NCI-H2227 treated with DMSO at 0.1 percent for 48 hours (cell line): ENCODE measurements at places on chromosomes 6 and 20.

DNA sequence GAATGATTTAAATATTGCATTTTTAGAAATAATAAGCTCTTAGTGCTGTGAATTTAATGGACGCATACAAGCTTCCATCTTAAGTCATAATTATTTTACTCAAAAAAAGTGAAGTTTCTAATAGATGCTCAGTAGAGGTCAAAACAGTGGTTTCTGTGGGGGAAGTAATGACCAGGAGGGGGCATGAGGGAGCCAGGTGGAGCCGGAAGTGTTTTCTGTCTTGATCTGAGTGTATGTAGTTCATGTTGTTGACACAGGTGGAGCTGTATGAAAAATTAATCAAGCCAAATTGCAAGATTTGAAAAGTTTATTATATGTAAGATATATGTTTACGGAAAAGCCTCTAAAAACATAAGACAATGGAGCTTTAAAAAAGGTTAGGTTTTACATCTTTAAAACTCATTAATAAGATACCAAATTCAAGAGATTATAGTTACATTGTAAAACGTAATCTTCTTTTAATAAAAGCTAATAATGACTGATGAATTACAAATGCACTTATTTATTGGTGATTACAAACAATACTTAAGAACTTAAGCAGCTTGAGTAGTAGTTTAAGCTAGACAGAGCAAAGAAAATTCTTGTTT lies 68.0 kb downstream of the PLAGL1 start:
- DNase-seq = peak; percentile 46

DNA sequence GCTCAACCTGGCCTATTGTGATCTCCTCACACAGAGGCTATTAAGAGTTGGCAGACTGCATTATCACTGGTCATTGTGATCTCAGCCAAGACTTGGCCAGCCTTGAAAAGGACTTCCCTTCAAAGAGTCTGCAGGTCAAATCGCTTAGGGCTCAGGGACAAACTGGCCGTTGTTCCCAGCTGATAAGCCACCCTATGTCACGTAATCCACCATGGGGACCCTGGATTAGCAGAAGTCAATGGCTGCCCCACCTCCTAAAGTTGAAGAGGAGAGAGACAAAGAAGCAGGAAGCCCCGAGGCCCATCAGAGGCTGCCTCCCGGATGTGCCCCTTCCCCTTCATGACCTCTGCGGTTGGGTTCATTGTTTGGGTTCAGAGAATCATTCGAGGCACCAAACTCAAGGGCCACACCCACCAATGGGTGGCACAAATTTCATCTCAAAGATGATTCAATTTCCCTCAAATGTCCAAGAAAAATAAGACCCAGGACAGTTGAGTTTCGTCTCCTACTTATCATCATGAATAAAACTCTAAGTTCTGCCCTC lies 56.6 kb downstream of the BPIFB1 start:
- no peak for DNase-seq

DNA sequence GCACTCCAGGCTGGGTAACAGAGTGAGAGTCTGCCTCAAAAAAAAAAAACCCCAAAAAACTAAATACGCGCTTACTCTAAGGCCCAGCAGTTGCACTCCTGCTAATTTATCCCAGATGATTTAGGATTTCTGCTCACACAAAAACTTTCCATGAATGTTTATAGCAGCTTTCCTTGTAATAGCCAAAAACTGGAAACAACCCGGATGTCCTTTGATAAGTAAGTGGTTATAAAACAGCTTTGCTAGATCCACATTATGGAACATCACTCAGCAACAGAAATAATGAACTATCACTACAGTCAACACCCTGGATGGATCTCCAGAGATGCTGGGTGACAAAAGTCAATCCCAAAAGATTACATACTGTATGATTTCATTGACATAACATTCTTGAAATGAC lies 220.4 kb upstream of the JARID2 start:
- DNase-seq = no peak

DNA sequence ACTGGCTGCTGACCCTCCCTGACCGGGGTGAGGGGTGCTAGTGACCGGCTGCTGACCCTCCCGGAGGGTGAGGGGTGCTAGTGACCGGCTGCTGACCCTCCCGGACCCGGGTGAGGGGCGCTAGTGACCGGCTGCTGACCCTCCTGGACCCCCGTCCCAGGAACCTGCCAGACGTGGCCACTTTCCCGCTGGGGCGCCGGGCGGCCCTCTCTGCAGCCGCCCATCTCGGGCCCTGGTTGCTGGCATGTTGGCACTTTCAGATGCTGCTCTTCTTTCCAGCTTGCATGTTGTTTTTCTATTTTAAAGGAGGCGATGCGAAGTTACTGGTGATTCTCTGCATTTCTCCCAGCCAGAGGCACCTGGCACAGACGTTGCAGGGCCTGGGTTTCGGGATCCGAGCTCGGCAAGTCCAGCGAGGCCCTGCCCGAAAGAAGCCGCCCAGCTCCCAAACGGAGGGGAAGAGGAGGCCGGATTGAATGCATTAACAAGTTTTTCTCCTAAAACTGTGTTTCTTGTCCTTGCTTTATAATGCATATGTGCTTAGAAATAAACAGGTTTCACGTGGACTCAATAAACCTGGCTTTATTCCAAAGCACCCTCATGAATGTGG lies 34.4 kb downstream of the FRMD1 start:
- DNase-seq = no peak

DNA sequence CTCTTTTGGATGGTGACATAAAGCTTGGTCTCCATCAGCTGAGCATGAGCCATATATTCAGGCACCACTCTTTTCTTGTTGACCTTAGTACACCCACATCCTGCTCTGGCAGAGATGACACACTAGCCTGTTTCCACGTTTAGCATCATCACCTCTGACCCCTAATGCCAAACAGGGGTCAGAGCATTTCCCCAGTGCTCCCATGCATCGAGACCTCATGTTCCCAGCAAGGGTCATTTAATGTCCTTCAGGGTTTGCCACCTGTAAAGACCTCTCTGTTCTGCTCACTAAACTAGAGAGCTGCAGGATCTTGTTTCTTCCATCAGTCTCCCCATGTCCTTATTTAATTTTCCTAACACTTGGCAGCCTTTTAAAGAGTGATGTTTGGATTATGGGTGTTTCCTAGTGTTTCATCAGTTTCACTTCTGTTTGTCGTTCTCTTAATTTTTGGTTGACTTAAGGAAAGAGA lies 97.5 kb downstream of the AIG1 start:
- no peak for DNase-seq

GRCh38 chr20:33693289-33693688 lies 7.1 kb upstream of the E2F1 start:
- DNase-seq = no peak

- DNase-seq = no peak
These were observed 1.8 kb downstream of the ASCC3 start for GRCh38 chr6:100879317-100879716.

- no peak for DNase-seq
These were observed 13.4 kb upstream of the TREML4 start for GRCh38 chr6:41214559-41215238.

GRCh38 chr6:124823240-124824111 lies 138.8 kb upstream of the RNF217 start:
- peak; percentile 17 for DNase-seq

GRCh38 chr6:107458672-107459282 lies 587 bp downstream of the PDSS2 start:
- peak; percentile 28 for DNase-seq

- no peak for DNase-seq
These were observed 66.9 kb downstream of the ARID1B start for GRCh38 chr6:156844089-156844488.

DNA sequence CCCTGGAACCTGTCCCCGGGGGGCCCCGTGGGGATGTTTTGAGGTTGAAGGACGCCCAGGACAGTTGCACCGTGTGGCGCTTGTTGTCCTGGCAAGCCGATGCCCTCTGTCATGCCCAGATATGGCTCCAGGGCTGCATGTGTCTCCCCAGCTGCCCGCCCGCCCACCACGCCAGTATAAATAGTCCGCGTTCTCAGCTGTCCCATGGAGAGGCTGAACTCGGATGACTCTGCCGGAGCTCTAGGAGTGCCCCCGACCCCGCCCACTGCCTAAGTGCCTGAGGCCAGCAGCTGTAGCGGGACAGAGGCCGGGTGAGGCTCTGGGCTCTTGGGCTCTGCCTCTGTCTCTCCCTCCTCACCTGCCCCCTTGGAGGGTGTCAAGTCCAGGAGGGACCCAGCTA lies 83.0 kb upstream of the GATA5 start:
- no peak for DNase-seq

- DNase-seq = no peak
These were observed 184.9 kb downstream of the EYA4 start for GRCh38 chr6:133426038-133426437.

DNA sequence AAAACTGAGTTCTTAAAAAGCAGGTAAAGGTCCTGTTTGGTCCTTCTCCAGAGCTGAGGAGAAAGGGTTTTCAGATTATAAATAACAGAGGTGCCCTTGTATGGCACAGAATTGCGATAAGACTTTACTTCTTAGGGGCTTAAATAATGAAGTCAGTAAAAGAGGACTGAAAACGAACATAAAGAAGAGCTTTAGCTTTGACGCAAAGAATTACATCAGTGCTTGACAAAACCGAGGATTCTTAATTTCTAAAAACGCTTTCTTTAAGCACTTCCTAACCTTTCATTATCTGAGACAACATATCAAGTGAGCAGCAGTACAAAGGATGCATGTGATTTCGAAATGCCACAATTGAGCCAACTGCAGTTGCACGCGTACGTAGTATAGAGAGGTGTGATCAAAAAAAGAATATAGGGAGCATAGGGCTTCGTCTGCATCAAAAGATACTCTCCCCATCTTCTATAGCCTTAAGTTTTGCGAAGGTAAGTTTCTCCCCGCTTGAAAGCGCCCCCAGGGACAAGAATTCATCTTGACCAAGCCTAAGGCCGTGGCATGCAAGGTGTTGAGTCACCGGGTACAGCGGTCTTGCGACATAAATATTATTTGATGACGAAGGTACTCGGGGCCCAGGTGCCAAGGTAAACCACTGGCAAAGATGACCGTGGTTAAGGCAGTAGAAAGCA lies 778 bp upstream of the LOC128125822 start:
- peak; percentile 39 for DNase-seq

GRCh38 chr6:140460267-140460666 lies 1085.8 kb upstream of the CITED2 start:
- no peak for DNase-seq

GRCh38 chr6:143397227-143398222 lies 53.0 kb downstream of the ADAT2 start:
- no peak for DNase-seq

DNA sequence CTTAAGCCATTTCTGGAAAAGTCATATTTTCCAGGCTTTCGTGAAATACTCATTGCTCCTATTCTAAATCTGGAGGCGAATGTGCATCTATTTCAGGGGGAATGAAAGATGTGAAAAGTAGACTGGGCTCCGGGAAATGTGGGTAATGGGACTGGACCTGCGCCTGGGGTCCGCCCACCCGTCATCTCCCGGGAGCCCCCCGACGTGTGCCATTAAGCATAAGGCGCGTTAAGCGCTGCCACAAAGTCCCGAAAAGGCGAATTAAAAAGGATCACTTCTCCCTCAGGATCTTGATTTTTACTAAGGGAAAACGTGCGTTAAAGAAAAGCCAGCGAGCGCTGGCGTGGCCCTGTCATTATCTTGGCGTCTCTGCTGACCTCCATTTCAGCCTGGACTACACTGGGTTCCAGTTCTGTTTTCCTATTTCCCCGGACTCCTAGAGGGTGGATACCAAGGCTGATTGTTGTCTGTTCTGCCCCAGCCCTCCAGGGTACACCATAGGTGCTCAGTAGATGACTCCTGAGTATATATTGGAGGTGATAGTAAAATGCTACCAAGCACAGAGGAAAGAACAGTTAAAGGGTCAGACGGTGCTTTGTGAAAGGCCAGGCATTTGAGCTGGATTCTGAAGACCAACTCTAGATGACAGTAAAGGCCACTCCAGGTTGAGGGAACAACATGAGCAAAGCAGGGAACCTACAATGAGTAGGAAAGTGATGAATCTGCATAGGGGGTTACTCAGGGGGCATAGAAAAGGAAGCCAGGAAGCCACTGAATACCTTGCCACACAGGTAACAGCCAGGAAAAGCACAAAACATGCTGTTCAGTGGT lies 89.2 kb upstream of the ARID1B start:
- DNase-seq = peak; percentile 69

- no peak for DNase-seq
These were observed 614.0 kb upstream of the EYS start for GRCh38 chr6:66321017-66321416.

GRCh38 chr6:125792680-125793079 lies 1.9 kb downstream of the NCOA7 start:
- DNase-seq = no peak

DNA sequence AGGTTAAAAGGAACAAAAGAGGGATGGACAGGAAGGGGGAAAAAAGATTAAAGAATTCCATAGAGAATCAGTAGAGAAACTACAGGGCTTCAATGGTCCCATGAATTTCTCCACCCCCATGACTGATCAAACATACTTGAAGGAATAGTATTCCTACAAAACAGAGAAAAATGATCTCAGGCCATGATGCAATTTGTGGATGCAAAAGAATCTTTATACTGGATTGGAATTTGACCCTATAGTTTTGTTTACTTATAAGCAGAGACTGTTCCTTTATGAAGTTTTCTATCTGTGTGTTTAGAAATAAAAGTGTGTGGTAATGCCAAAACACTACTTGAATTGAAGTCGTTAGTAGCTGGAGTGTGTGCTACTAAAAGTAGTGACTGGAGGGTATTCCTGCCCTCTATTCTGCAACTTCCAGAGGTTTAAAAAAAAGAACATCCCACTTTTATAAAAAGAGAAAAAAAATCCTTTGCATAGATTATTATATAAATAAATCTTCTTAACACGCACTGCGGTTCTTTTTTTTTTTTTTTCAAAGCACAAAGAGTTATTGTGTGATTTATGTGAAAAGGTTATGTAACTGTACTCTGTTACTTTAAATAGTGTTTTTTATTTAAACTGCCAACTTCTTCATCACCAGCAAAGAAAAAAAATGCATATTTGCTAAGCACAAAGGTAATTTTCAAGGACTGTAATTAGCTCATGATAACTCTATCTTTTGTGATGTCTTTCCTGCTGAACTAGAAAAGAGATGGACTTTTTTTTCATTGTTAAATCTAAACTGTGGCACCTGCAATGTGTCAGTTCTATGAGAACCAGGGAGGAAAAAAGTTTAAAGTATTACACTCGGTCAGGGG lies 214.5 kb upstream of the CITED2 start:
- no peak for DNase-seq

DNA sequence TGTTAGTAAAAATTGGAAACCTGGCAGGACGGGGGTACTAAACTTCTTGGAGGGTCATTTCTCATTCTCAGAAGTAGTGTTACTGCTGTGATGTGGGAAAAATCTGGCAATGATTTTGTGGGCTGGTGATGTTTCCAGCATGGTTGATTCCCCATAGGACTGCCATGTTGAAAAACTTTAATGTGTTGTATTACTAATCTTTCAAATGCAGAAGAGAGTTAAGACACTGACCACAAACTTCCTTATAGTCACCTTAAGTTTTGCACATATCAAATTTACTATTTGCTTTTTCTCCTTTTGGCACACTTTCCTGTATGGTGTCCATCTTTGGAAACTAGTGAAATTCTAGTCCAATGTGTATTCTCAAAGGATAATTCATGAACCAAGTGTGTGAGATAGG lies 236.2 kb upstream of the TAB2 start:
- no peak for DNase-seq

DNA sequence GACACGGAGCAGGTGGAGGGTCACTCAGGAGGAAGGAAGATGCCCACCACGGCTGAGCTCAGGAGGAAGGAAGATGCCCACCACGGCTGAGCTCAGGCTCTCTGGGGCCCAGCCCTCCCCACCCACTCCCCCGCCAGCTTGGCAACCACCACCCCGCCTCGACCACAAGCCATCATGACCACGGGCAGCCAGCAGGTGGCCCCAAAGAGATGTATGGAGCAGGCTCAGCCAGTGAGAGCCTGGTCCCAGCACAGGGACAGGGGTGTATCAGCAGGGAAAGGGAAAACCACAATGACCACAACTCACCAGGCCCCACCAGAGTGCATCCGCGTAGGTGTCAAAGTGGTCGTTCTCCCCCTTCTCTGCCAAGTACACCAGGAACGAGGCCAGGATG lies 30.4 kb downstream of the KCNQ2 start:
- DNase-seq = no peak
